ENCODE measurements at places on chromosomes 5 and 9.

DNA sequence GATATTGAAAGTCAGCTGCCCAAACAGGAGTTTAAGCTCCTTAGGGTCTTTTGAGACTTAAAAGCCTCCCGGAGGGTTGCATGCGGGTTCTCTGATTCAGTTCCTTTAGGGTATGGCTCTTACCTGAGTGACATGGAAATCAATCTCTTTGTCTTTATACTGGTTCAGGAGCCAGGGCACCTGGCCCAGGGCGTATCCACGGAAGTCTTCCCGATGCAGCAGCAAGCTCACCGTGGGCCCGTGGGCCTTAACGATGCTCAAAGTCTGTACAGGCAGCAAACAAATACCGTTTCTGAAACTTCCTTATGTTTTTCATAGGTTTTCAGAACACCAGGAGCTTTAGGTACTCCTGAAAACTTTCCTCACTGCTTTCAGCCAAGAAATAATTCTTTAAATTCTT lies 13.2 kb downstream of the MROH2B start:
- DNase-seq, result no peak

GRCh38 chr9:137504432-137504777 lies 45.3 kb upstream of the NSMF start:
- DNase-seq, result no peak

DNA sequence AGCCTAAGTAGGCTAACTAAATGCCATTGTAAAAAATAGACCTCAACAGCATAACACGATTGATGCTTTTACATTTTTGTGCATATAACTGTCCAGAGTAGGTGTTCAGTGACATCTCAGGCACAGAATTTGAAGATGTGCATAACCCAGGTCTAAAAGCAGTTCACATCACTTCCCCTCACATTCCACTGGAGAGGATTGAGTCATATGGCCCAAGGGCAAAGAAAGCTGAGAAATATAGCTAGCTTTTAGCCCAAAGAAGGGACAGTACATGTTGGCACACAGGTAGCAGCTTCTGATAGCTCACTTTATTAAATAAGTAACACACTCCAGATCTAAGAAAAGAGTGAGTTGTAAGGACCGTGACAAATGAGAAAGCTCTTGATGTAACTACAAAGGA lies 2259.5 kb upstream of the WWC1 start:
- DNase-seq, result no peak

GRCh38 chr9:75231167-75231566 lies 142.9 kb downstream of the OSTF1 start:
- no peak for DNase-seq

GRCh38 chr5:99037668-99038067 lies 108.9 kb upstream of the CHD1 start:
- no peak for DNase-seq

DNA sequence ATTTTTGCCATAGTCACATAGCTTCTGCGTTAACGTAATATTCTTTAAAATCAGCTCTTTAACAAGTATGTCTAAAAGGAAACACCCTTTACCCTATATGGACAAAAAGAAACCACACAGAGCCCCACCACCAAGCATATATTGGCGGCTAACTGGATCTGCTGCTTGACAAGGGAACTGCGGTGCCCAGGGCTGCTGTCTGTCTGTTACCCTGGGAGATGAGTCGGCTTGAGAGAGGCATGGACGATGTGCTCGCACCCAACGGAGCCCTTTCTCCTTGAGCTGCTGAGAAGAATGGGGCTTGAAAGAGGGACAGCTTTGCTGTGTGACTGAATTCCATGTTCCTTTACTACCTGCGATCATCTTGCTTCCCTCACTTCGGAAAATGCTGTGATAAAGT lies 158.6 kb upstream of the SHB start:
- DNase-seq, result no peak

DNA sequence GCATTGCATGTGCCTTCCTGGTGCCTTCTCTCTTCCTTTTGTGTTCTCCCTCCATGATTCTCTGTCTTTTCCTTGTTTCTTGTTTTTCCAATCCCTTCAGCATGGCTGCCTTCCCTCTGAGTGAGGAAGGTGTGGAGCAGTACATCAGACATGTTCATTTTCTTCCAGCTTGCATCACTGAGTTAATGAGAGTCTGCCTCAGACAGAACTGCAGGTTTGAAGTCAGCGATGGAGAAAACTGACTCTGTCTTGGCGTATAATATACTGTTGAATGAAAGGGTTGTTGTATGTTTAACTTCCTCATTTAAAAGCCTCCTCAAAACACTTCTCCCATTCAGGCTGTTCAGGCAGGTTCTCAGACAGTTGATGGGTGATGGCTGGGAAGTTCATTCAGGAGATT lies 129.3 kb downstream of the KDM4C start:
- DNase-seq, result no peak

DNA sequence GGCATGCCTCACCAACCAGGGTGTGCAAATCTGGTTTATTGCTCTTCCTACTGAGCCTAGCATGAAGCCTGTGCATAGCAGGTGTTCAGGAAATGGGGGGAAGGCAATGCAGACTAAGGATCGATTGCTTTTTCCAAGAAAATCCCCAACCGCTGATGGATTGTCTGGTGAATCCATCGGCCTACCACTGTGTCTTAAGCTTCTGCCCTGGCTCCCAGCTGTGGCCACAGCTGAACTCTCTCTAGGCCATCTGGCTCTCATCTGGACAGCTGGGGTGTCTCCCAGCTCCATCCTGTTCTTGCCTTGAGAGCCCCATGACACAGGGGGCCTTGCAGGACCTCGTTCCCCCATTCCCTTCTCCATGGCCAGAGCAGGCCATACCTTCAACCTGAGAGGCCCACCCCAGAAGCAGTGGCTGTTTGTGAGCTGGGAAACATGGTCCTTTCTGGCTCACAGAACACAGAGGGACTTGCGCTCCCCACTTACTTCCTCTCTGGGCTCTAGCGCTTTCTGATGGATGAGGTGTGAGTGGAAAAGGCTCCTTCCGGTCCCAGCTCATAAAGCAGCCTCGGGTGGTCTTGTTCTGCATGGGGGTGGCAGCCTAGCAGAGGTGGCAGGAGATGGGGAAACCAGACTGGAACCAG lies 41.8 kb downstream of the COL27A1 start:
- no peak for DNase-seq

DNA sequence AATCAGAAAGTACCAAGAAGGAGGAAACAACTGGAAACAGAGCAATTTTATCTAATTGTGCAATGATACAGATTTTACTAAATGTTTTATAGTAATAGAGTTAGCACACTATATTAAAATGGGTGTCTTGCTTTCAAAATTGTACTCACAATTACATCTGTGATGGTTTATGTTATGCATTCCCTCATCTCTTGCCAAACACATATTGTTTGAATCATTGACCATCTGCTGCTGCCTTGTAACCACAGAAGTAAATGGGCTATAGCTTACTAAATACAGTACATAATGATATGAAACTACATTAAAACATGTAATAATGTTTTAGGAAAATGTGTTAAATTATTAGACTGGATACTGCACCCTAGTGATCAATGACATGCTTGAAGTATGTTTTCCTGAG lies 158.1 kb downstream of the SLC25A46 start:
- no peak for DNase-seq

- no peak for DNase-seq
Measured at GRCh38 chr5:142014911-142015584, 2.2 kb upstream of the GNPDA1 start.

- peak; percentile 55 for DNase-seq
Measured at GRCh38 chr5:141821430-141821925, 56.7 kb downstream of the PCDH1 start.

GRCh38 chr9:101427957-101428655 lies 7.5 kb downstream of the ALDOB start:
- no peak for DNase-seq

DNA sequence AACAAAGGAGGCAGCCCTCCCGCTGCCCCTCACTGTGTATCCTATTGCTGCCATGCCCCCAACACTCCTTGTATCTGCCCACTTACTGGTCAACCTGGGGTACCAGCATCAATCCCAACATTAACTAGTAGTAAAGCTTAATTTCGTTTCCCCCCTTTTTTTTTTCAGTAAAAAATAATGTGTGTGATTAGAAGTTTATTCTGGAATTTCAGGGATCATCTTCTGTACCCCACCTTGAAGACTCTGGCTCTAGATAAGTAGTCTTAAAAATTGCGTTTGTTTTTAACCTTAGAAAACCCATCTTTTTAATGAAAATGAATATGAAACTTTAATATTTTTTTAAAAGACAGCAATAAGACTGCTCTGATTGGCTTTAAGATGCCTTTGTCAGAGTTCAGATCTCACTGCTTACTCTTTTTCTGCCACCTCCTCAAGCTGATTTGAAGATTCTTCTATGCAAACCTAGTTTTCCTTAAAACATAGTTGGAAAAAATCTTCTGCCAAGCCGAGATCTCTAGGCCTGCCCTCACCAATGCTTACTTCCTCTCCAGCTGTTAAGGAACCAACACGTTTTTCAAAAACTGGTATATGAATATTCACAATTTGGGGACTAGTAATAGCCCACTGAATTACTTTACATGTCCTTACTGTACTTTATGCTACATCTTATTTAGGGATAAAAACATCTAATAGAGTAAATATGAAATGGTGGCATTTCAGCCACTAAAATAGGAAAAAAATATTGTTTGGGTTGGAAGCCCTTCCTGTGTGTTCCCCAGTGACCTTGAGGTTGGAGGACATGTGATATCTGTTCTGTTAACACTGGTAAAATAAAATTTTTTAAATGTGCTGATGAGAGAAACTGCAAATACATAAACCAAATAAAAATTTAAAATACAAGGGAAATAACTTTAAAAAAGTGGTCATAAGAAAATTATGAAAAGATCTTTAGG lies 4.0 kb upstream of the RHOBTB3 start:
- no peak for DNase-seq

GRCh38 chr9:16191691-16192402 lies 639.0 kb downstream of the CCDC171 start:
- DNase-seq, result peak; percentile 10

GRCh38 chr9:37146410-37146809 lies 26.0 kb downstream of the ZCCHC7 start:
- DNase-seq, result no peak

DNA sequence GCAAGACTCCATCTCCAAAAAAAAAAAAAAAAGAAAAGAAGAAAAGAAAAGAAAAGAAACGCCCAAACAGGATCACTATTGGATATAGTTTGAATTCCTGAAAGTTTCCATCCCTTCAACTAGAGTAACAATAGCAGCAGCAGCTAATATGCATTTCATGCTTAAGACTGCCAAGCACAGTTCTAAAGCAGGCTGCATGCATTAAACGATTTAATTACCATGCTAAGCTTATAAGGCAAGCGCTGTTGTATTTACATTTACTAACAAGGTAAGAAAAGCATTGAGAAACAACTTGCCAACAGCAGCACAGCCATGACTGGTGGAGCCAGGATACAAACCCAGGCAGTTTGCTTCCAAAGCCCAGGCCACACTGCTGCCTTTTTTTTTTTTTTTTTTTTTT lies 13.0 kb downstream of the TBC1D2 start:
- no peak for DNase-seq

- DNase-seq, result no peak
Measured at GRCh38 chr5:1173485-1174070, 27.8 kb upstream of the SLC6A19 start.

DNA sequence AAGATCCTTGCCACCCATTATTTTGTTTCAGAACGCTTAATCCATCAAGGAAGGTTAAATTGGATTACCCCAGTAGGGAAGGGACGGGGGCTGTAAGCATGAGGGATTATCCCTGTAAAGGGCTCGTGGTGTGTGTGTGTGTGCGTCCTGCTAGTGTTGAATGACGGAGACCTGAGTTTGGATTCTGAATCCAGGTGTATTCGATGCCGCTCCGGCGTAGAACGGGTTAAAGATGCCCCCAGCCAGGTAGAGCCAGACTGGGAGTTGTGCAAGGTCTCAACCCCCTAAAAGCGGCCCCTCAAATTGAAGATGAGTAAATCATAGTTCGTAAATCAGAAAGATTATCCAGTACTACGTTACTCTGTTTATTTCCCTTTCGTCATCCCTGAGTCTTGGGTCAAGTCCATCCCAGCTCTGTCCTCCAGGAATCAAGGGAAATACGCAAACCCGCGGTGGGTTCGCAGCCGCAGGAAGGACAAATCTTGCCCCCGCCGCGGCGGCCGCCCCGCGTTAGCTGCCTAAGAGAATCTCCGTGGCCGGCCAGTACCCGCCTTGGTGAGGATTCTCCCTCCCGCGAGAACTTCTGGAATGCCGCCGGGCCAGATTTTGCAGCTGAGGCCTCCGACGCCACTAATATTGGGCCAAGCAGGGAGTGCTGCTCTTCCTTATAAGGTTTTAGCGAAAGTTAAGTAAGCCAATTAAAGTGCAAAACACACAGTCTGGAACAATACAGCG lies 586 bp upstream of the MTAP start:
- DNase-seq, result no peak

GRCh38 chr5:132100672-132101261 lies 27.2 kb downstream of the CSF2 start:
- no peak for DNase-seq

GRCh38 chr9:109418827-109419226 lies 79.3 kb downstream of the PTPN3 start:
- DNase-seq, result no peak

DNA sequence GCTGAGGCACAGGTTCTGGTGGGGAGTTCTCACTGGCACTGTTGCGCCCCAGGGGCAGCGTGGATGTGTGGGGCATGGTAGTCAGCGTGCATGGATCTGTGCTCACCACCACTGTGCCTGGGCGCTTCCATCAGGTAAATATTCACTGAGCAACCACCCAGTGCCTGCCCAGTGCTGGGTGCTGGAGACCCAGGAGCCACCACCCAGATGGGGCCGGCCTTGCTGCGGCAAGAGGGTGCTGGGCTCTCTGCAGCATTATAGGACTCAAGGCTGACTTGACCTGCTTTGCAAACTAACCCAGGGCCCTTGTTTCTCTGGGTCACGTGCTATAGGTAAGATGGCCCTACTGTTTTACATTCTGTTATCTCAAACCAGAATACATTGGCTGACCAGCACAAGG lies 60.5 kb downstream of the DAP start:
- no peak for DNase-seq

DNA sequence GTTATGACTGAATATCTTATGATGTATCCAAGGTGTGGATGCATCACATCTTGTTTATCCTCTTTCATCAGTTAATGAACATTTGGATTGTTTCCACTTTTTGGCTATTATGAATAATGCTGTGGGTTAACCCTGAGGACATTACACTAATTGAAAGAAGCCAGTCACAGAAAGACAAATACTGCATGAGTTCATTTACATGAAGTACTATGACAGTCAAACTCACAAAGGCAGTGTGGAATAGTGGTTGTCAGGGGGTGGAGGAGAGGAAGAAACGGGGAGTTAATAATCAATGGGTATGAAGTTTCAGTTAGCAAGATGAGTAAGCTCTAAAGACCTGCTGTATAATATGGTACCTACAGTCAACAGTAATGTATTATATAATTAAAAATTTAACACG lies 409.4 kb upstream of the CTNND2 start:
- DNase-seq, result no peak
